ENCODE measurements at places on chromosomes 5 and 9. TPM values are rescaled to one million over a fixed set of nuclear protein-coding genes. Genes with fewer than 3 reads are reported as not detected.

DNA sequence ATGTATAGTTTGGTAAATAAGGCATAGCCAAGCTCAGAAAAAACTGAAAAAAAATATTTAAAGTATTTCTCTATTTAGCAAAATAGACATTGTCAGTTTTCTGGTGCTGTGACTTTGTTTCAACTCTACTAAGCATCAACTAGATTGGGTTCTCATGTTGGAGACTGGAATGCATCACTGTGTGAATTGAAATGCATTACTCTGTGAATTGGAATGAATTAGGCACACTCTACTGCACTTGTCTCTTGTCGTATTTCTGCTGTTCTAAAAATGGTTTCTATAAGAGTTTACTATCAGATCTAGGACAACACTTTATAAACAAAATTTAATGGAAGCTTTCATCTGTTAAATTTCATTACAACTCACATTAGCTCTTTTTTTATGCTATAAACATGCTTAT lies 1772.2 kb downstream of the MAT2B start:
- no peak for DNase-seq

- DNase-seq = no peak
Measured at GRCh38 chr9:95876138-95876444, 600 bp downstream of the ERCC6L2 start.

LRRTM2 gene
- 0.40 TPM for total RNA-seq

- DNase-seq = peak; percentile 57
Measured at GRCh38 chr9:94084314-94084713, at the start of gene PTPDC1. PTPDC1 (plus strand) TSS chr9:94084464; CDS start chr9:94084531, 67 bp downstream.

DNA sequence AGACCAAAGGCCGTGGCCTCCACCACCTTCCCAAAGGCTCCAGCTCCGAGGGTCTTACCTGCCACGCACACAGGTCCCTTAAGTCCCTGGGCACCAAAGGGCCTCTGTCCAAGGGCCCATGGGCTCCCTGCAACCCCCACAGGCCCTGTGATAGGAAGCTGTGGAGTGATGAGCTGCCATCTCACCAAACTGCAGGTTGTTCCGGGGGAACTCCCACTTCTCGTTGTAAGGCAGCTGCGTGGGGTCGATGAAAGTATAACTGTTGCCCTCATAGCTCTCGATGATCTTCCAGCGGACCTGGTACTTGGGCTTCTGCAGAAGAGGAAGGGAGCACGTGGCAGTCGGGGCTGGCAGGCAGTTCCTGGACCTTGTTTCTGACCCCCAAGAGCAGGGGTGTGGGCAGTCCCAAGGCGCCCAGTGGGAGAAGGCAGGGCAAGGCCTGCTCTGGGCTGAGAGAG lies 24.8 kb downstream of the CSF1R start:
- no peak for DNase-seq

GRCh38 chr9:70607926-70608325 lies 193.5 kb upstream of the KLF9 start:
- DNase-seq = no peak

SHC3 gene
- total RNA-seq = 0.22 TPM

DNA sequence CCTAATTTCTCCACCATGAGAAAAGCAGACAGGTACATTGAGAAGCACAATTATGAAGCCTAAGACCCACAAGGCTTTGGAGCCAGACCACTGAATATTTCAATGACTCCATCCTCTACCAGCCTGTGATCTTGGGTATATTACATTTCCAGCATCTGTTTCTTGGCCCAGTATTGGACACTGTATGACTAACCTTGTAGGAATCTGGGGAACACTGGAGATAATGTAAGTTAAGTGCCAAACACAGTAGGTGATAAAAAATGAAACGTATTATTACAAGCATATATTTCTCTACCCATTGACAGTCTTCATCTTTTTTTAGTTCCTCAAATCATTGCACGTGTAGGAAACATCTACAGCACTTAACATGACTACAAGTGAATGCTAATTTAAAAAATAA lies 28.6 kb upstream of the FEM1C start:
- DNase-seq = peak; percentile 61

DNA sequence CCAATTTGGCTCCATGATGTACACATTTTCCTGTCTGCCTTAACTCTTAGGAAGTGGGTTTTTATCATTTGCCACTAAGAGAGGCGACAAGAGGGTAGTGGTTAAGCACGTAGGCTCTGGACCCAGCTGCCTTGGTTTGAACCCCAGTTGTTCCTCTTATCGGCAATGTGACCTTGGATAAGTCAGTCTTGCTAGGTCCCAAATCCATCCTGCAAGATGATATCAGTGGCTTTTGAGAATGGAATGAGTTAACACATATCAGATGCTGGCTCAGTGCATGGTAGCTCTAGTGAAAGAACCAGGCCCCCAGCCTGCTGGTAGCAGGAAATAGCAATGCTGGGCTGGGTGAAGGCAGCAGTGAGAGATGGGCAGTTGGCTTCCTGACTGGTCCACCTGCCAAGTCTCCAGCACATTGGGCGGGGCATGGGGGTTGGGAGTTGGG lies 72.5 kb downstream of the STK10 start:
- DNase-seq = no peak

DNA sequence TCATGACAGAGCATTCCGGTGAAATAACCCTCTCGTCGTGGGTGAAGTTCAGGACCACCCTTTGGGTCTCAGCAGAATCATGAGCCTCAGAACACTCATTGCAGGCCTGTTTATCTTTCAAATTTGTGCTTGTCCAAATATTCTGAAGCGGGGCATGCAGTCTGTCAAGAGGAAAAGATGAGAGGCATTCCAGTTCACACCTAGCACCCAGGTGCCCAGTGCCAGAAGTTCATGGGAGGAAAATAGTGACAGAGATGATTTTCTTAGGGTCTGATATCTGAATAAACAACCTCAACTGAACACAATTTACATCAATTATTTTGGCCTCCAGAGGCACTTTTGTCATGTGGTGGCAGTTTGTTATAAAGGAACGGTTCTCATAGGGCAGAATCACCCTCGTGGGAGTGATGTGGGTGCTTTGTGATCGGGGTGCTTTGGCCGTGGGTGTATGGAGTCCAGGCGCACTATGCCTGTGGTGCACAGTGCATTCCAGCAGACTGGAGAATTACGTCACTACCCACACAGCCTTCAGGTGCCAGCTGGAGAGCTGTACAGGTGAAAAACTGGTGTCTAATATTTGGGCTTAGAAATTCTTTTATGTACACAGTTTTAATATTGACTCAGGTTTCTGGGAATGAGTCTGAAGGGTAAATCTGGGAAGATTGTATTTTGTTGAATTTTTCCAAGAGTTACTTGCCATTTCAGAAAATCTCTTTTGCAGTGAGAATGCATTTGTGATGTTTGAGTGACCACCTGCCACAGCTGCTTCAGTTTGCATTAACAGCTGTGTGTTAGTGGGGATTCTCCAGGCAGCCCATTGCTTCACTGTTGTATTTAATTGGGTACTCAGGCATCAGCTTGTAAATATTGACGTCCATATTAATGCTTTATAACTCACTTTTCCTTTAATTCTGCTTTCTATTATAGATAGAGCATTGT lies 289.3 kb downstream of the FANCC start:
- no peak for DNase-seq

DNA sequence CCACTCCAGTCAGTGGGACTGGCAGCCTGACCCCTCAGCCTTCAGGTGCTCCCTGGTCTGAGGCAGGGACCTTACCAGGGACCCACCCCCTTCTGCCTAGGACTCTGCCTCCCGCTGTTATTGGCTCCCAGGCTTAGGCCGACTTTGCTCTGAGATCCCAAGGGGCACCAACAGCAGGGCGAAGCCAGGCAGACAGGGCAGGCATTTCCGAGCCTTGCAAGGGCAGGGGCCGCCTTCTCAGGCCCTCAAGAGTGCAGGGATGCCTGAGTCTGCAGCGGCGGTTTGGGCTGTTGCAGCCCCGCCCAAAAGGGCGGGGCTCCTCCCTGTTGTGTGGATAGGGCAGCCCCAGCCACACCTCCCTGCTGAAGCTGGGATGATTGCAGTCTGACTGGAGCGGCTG lies 644.6 kb downstream of the PRR16 start:
- DNase-seq = no peak

MPDZ gene
- 55.8 TPM for total RNA-seq

DNA sequence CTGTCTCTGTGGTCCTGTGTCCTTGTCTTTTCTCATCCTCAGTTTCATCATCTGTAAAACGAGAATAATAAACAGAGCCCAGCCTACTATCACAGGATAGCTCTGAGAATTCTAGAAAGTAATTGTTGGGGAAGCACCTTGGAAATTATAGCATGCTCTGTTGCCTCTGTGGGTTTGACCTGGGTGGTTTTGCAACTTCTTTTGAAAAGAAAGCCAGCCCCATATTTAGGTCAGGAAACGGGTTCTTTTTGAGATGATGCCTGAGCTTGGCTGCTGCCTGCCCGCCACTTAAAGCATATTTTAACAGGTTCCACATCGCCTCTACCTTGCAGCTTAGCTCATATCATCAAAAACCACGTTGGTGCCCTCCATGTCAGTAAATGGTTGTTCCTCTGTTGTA lies 111.1 kb downstream of the TLR4 start:
- no peak for DNase-seq

PDCD1LG2 gene
- 1.4 TPM for total RNA-seq

UNC5A gene
- 0.22 TPM for total RNA-seq
